ENCODE measurements at places on chromosomes 16 and 17. TPM values are rescaled to one million over a fixed set of nuclear protein-coding genes. Genes with fewer than 3 reads are reported as not detected.

Gene KRTAP2-4
- not detected for total RNA-seq

Gene TPPP3
- total RNA-seq, result 0.07 TPM

Gene USP43
- total RNA-seq, result 0.22 TPM

Gene KRTAP17-1
- total RNA-seq, result not detected

Gene TIMM22
- total RNA-seq, result 24.1 TPM

Gene HOXB9
- not detected for total RNA-seq

Gene YPEL3
- 10.3 TPM for total RNA-seq

Gene PPP1R27
- not detected for total RNA-seq

Gene NRN1L
- total RNA-seq, result 0.66 TPM

Gene KCNH6
- not detected for total RNA-seq

Gene GCGR
- total RNA-seq, result not detected

Gene OTOA
- total RNA-seq, result 0.07 TPM

Gene GALR2
- not detected for total RNA-seq

Gene C17orf78
- total RNA-seq, result not detected

Gene HP
- not detected for total RNA-seq

Gene KRT33B
- total RNA-seq, result not detected

Gene KRT25
- total RNA-seq, result not detected

Gene CLEC19A
- total RNA-seq, result not detected

Gene COX6A2
- not detected for total RNA-seq

Gene IGF2BP1
- 5.1 TPM for total RNA-seq

Gene TRPV3
- total RNA-seq, result not detected

Gene PRSS36
- total RNA-seq, result 0.14 TPM

Gene ABCA9
- 3.3 TPM for total RNA-seq

Gene CLEC18A
- 0.13 TPM for total RNA-seq

Gene AOC2
- total RNA-seq, result 0.80 TPM

Gene ZNF385C
- not detected for total RNA-seq

Gene SLFN12L
- not detected for total RNA-seq

Gene ZDHHC1
- 6.3 TPM for total RNA-seq

Gene SMPD3
- not detected for total RNA-seq

Gene CCDC92B
- total RNA-seq, result not detected

Gene SPAG5
- total RNA-seq, result 65.0 TPM

Gene DOC2B
- total RNA-seq, result 0.14 TPM

Gene SLC12A3
- total RNA-seq, result not detected

Gene TRIM16
- 22.0 TPM for total RNA-seq

Gene ATAD5
- 17.3 TPM for total RNA-seq

Gene PTGES3L
- total RNA-seq, result 0.27 TPM

Gene TBC1D3
- total RNA-seq, result not detected

Gene TBX4
- not detected for total RNA-seq

Gene PDE6G
- 0.86 TPM for total RNA-seq

Gene KRT32
- not detected for total RNA-seq

Gene KIF19
- 3.6 TPM for total RNA-seq

Gene RAB34
- 24.9 TPM for total RNA-seq

Gene TAC4
- total RNA-seq, result not detected

Data from thoracic aorta endothelial cell (primary cell).